NCI-H1417 (cell line): ENCODE measurements at places on chromosomes 7 and 10.

DNA sequence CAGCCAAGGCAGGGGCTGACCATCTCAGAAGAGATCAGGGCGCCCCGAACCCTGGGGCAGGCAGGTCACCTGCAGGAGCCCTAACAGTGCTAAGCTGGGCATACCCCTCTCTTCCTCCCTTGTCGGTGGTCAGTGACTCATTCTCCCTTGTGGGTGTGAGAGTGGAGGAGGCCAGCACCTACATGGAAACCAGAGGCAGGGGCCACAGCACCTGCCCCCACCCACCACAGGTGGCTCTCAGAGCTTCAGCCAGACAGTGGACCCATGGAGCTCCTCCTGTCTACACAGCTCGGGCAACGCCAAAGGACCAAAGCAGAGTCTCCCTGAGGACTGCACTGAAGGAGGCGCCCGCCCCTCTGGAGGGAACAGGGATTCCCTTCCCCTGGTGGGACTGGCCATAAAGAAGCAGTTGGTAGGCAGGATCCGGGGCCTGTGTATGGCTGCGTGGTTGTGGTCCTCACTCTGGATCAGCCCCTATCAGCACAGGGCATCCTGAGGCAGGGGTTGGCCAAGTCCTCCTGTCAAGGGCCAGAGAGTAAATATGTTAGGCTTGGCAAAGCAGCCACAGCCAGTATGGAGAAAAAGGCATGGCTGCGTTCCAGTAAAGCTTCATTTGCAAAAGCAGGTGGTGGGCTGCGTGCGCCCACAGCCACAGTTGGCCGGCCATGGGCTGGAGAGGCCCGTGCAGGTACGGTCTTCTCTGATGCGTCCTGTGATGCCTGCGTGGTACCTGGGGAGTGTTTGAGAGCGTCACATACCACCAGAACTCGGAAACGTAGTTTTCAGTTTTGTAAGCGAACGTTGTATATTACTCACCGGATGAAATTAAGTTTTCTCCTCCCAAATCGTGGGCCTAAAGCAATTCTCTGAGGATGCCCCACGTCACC, 198.2 kb downstream of the EBF3 start:
- DNase-seq = no peak

GRCh38 chr7:96648784-96649183, 60.9 kb downstream of the SEM1 start:
- DNase-seq = no peak

DNA sequence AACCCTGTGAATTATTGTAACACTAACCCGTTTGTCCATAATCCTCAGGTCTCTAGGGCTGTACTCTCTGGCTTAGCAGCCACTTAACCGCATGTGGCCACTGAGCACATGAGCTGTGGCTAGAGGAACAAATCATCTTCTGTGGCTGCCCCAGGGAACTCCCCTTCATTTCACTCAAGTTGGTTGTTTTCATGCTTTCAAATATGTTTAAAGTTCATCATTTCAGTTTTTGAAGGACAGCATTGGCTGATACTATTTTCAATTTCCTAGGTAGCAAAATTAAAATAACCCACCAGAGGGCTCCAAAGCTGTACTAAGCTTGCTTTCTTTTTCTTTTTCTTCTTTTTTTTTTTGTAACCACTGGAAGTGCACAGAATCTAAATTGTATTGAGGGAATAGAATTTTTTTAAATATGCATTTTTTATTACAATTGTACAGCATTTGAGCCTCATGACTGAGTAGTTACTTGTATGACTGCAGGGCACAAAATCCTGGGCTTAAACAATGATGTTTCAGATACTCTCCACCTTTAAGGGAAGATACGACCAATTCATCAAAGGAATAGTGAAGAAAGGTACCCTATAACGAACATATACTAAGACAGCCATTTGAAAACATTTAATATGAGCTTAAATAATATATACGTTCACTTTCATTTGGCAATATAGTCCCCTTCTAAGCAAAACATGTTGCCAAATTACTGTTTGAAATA, 38.6 kb downstream of the MRC1 start:
- DNase-seq = no peak

DNA sequence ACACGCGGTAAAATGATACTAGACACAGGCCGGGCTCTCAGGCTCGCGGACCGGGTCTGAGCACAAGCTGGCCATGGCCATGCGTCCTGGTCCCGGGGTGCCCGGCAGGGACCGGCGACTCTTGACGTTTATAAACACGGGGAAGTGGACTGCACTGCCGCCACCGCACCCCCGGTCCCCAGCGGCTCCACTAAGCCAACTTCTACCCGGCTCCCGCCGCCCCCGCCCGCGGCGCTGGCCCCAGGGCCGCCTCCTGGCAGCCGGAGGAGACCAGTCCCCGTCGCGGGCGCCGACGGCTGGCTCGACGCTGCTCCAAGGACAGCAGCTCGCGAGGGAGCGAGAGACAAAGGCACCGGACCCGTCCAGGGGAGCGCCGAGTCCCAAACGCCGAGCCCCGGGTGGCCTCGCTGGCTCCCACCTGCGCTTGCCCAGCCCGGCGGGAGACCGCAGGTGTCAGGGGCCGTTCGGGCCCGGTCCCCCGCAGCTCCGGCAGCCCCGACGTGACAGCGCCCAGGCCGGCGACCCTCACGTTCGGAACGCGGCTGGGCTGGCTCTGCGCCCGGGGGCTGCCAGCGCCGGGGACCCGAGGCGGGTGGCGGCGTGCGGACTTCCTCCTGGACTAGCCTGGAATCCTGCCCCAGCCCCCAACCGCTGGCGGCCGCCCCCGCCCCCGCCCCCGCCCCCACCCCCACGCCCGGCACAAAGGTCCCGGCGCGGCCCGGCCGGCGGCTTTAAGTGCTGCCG, 517 bp downstream of the ITGB1 start:
- DNase-seq = peak; percentile 58

DNA sequence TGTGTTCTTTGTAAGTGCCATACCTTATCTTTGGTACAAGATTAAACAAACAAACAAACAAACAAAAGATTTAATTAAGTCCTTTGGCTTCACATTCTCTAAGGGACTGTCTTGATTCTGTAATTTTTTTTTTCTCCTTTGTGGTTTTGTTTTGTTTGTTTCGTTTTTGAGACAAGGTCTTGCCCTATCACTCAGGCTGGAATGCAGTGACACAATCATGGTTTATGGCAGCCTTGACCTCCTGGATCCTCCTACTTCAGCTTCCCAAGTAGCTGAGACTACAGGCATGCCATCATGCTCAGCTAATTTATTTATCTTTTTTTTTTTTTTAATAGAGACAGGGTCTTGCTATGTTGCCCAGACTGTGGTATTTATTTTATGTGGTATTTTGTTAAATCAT, 165.8 kb downstream of the LRRC4 start:
- DNase-seq = no peak

GRCh38 chr10:36817898-36818297, 307.5 kb upstream of the ANKRD30A start:
- no peak for DNase-seq

DNA sequence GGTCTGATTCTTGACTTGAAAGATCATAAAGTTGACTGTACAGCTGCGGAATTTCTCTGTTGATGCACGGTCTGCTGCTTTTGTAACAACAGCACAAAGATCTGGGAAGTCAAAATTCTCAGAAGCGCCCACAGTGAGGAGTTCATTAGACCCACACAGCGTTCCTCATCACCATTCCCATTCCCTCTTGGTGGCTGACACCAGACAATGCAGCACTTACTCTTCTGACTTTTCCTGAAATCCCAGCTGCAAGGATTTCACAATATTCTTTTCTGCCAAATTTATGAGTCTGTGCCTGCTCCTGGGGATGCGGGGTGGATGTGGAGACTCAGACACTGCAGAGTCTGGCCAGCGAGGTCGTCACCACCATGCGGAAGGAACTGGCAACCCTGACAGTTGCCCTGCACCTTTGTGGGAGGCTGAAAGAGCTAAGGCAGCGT, 233.9 kb downstream of the FANK1 start:
- DNase-seq = no peak

DNA sequence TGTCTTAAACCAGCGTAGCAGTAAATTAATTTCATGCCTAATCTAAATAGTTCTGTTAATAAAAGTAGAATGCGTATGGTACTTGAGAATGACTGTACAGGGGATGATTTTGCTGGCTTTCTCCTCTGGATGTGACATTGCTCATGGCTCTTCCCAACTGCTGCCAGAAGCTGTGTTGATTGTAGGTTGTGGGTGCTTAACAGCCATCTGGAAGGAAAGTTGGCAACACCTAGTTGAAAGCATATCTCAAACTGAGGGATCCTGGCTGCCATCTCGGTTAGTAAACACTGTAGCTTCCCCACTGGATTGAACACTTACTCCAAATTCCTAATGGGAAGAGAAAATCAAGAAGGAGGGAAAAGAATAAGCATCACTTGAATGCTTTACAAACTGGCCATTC, 130.9 kb downstream of the NXPH1 start:
- DNase-seq = peak; percentile 14

- no peak for DNase-seq
These were observed 24.2 kb downstream of the UBTD1 start for GRCh38 chr10:97522937-97523336.

- DNase-seq = peak; percentile 61
These were observed 2.5 kb upstream of the KCNH2 start for GRCh38 chr7:150980663-150981062.

DNA sequence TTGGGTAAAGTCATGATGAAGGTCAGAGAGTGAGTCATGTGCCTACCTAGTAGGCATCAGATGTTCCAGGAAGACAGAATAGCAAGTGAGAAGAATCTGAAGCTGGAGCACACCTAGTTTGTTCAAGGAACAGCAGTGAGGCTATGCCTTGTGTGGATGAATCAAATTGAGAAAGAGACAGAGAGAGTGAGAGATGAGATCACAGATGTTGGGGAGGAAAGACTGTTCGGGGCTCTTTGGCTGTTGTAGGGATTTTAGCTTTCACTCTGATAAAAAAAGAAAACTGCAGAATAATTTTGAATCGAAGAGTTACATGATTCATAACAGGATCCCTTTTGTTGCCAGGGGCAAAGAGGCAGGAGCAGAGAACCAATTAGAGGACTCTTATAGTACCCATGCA, 6.3 kb downstream of the LIPF start:
- DNase-seq = no peak

DNA sequence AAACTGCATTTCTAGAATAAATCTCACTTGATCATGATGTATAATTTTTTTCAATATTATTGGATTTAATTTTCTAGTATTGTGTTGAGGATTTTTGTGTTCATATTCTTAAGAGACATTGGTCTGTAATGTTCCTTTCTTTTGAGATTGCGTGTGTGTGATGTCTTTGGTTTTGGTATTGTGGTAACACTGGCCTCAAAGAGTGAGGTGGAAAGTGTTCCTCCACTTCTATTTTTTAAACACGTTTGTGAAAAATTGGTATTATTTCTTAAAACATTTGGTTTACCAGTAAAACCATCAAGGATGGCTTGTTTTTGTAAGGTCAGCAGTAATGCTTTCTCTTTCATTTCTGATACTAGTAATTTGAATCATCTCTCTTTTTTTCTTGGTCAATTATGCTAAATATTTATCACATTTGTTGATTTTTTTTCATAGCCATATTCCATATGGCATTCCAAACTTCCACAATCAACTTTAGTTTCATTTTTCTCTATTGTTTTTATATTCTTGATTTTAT, 290.2 kb upstream of the CDC14C start:
- DNase-seq = no peak

- DNase-seq = no peak
These were observed 171.9 kb downstream of the RPS24 start for GRCh38 chr10:78205457-78206016.

- no peak for DNase-seq
These were observed 11.7 kb downstream of the MAT1A start for GRCh38 chr10:80277567-80278250.

- no peak for DNase-seq
These were observed 119.9 kb downstream of the HPSE2 start for GRCh38 chr10:99115703-99116102.

DNA sequence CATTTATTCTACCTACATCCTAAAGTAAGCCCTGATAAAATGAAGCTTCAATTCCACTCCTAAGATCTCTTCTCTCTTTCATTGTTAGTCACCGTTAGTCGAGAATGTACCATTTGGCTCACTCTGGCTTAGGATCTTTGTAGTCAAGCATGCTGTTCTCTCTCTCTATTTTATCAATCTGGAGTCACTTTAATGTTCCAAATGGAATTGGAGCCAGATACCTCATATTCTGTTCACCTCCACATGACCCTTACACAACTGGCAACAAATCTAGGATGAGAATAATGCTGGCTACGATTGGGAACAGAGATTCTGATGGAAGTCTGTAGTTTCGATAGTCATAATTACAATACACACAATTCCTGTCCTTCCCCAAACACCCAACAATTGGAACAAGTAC, 213.7 kb downstream of the TWIST1 start:
- DNase-seq = no peak

DNA sequence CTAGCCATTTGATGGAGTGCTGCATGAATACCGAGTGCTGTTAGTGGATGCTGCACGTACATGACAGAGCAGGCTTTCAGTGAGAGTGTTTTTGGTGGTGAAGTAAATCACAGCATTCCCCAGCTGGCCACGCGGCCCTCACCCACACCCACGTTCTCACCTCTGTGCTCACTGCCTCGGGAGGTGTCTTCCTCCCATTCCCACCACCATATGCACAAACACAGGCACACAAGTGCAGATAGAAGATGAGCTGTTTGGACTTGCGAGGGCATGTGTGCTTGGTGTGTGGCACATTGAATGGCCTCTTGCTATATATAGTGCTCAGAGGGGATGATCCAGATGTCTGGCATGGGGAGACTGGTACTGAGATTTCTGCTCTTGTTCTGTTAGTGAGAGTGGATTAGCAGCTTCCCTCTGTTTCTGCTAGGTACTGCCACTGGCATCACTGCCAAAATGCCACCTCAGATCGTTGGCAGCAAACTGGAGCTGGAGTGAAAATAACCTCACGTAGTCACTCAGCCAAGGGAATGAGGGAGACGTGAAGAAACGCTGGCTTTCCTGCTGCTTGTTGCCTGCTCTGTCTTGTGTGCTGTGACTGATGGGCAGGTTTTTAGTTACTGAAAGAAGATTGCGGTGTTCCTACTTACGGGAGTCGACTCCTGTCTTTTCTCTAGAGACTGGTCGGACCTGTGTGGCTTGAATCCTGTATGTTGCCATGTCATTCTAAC, 19.1 kb downstream of the DNAJB6 start:
- DNase-seq = no peak

DNA sequence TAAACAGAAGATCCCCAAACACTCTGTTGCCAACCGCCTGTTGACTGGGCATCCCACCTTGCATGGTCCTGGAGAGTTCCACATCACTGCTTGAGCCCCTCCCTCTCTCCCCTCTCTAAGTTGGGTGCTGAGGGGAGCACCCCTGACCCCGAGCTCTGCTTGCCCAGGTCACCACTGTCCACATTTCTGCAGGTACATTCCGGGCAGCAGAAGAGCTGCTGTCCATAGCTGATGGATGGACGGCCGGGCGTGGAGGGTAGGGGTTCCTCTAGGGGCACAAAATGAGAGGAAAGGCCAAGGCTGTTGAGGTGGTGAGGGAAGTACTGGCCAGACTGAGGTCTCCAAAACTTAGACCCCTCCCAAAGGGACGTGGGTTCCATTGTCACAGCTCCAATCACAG, 227.4 kb upstream of the PPP2R2D start:
- no peak for DNase-seq

DNA sequence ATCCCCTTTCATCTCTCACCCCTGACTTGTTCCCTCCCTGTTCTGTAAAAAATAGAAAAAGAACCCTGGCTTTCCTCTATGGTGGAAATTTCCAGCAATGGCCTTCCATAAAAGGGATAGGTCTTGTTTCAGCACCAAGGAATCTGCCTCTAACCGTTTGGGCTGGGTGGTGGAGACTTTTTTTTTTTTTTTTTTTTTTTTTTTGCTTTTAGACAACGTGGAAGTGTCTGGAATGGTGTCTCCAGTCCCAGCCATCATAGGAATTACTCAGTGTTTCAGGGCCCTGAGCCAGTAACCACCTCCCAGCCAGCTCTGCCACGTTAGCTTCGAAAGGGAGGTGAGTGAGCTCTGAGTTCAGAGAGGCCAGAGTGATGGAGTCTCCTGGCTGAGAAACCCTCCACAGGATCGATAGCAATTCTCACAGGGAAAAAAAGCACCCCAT, 97.3 kb upstream of the COL1A2 start:
- DNase-seq = no peak
